ENCODE measurements at places on chromosomes 16 and 17.

GRCh38 chr17:46878055-46878454, 26.7 kb downstream of the WNT9B start:
- DNase-seq: no peak

DNA sequence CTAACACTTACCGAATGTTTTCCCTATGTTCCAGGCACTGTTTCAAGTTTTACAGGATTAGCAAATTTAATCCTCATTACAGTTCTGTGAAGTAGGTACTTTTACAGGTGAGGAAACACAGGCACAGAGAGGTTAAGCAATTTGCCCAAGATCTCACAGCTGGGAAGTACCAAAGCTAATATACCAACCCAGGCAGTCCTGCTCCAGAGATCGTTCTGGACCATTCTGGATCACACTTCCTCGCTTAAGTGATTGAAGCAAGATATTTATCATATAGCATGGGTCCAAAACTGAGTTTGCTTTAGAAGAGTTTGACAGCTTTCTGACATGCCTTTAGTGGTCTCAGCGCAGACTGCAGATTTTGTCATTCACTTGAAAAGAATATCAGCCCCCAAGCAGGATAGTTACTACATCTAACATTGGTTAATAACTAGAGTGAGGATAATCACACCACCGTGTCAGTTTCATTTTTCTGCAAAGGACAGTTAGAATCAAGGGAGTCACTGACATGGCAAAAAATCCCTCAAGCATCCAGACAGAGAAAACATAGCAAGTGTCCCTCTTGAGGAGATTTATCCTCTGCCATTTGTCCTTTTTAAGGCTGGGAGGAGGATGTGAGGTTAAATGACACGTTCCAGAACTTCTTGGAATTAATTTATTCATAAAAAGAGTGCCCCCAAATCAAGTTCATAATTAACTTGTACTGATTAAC, 5.1 kb downstream of the HS3ST3B1 start:
- no peak for DNase-seq

DNA sequence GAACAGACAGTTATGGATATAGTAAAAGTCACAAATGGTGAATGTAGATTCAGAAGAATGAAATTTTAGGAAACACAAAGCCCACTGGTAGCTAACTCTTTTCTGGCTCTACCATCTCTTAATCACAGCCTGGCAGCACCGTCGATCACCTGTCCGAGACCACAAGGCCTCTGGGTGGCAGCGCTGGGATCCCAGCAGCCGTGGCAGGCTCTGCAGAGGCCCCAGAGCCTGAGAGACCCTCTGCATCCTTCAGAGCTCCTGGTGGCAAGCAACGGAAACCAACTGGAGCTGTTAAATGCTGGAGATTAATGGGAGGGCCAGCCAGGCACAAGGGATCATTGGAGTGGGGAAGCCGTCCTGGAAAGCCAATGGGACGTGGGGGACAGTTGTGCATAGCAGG, 26.3 kb downstream of the LAT start:
- DNase-seq: no peak

- DNase-seq: no peak
Observed at GRCh38 chr17:43025290-43025657, 243 bp downstream of the RND2 start.

- DNase-seq: no peak
Observed at GRCh38 chr16:79018650-79019429, 581.7 kb downstream of the MAF start.

Data from MG63 (cell line).